Dermis blood vessel endothelial cell (primary cell): ENCODE measurements at places on chromosomes 5 and 9.

GRCh38 chr9:137679695-137680305 lies 61.0 kb downstream of the EHMT1 start:
- peak; percentile 55 for DNase-seq

DNA sequence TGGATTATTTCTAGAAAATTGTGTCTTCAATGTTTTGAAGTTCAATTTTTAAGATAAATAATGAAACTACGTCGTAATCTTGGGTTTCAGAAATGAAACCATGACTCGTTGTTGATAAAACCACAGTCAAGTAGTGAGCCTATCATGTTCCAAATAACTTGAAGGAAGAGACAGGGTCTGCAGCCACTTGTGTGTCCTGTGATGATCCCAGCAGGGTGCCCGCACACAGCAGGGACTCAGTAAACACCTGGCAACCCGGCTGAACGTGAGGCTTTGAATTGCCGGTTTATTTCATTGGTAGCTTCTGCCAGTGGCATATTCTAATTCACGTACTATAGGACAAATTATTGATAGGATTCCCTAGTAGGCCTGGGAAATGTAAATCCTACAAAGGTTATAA lies 679.6 kb downstream of the IRX1 start:
- DNase-seq: no peak

DNA sequence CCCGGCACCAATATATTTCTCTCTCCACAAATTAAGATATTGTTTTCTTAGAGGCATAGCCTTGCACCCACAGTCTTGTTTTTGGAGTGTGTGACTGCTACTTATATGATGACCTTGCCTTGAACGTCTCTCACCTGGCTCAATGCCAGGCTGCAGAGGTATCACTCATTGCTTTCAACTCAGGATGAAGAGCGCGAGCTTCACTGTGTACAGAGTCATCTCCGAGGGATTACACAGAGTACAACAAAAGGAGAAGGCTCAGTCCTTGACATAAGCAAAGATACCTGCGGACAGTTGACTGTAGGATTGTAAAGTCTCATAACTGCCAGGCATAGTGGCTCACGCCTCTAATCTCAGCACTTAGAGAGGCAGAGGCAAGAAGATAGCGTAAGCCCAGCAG lies 53.8 kb downstream of the CD180 start:
- no peak for DNase-seq

DNA sequence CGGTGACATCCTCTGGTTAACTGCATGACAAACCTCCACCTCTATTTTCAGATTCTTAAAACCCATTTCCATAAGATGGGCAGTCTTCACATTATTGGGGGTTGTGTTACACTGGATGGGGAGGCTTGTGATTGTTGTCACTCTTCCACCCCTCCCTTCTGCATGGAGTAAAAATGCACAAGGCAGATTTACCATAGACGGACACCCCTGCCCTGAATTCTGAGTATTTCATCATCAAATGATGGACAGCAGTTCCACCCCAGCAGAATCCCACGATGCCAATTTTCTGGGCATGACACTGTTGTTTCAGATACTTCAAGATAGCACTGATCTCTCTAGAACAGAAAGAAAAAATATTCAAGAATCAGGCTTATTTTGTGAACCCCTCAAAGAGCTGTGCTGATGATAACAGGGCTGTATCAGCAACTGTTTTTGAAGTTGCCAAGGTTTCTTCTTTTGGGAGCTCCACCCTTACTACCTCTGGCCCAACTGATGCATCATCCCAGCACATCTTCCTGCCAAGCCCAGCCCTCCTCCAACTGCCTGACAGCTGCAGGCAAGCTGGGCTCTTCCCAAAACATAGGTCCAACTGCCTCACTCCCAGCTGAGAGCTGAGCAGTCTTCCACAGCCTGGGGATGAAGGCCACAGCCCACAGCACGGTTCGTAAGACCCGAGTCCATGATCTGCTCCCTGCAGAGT lies 21.4 kb downstream of the CMBL start:
- no peak for DNase-seq

DNA sequence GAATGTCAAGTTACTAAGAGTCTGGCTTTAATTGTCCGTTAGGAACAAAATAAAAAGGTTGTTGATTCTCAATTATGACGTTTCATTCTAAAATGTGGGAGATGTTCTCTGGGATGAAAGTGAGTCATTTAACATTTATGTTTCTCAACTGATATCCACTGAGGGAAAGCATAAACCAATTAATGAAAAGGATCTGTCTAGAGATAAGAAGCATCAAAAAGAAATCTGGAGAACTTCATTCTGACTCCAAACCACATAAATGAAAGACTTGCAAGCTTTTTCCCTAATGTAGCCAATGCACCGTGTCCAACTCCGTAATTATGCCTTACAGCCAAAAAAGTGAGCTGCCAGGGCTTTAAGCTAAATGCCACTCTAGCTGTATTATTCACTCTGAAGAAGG lies 654.2 kb downstream of the TLE1 start:
- no peak for DNase-seq

GRCh38 chr5:159605585-159605984 lies 275.3 kb upstream of the IL12B start:
- DNase-seq: no peak

- DNase-seq: no peak
Measured at GRCh38 chr5:75663579-75664284, 52.5 kb downstream of the ANKDD1B start.

DNA sequence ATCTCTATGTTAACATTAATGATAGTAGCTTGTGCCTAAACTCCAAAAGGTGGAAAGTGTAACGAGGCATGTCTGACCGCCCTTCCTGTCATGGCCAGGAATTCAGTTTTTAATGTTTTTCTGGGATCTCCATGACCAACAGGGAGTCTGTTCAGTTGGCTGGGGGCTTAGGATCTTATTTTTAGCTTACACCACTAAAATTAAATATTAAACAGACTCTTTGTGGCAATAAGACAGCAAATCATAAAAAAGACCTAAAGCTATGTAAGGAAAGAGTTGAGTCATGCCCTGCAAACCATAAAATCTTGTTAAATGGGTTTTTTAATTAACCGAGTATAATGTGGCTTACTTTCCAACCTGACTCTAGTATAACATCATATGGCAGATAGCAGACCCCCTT lies 247.8 kb downstream of the DIRAS2 start:
- no peak for DNase-seq

DNA sequence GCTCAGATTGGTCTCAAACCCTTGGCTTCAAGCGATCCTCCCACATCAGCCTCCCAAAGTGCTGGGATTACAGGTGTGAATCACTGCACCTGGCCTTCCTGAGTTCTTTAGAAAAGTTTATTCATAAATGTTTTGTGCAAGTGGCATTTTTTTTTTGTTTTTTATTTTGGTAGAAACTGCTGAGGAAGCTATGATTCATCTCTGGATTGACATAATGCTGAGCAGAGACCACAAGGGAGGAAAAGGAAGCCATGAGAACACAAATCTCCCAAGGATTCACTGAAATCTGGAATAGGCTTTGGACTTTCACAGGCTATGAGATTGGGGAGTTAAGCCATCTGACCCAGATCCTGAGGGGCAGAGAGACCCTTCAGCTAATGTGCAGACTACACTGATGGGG lies 3.4 kb upstream of the SLC46A2 start:
- DNase-seq: peak; percentile 63
